HepG2 (cell line): ENCODE measurements at places on chromosomes 2 and 18. TPM values are rescaled to one million over a fixed set of nuclear protein-coding genes. Genes with fewer than 3 reads are reported as not detected.

SERPINB2 gene
- 0.10 and 0.11 TPM in 2 replicates for total RNA-seq

RAB12 gene
- 21.4 and 25.3 TPM in 2 replicates for total RNA-seq

ZNF519 gene
- total RNA-seq = 5.7 and 11.1 TPM in 2 replicates

HES6 gene
- total RNA-seq = 59.0 and 82.8 TPM in 2 replicates

STPG4 gene
- total RNA-seq = 0.15 TPM in 2 replicates

- DNase-seq = peak; percentile 95
- peaks cover 48% of the 10 kb centered on the region for H3K4me1 ChIP-seq
- no peaks in the 10 kb centered on the region for H3K27me3 ChIP-seq
Observed at GRCh38 chr2:172465417-172466334, 38.3 kb downstream of the ITGA6 start.

- no peak overlapping the region for H3K4me3 ChIP-seq
- DNase-seq = peak; percentile 57
- H3K27me3 ChIP-seq = no peaks in the 10 kb centered on the region
- no peaks in the 10 kb centered on the region for H3K36me3 ChIP-seq
Observed at GRCh38 chr18:12417687-12418086, 10.0 kb downstream of the PRELID3A start.

DNA sequence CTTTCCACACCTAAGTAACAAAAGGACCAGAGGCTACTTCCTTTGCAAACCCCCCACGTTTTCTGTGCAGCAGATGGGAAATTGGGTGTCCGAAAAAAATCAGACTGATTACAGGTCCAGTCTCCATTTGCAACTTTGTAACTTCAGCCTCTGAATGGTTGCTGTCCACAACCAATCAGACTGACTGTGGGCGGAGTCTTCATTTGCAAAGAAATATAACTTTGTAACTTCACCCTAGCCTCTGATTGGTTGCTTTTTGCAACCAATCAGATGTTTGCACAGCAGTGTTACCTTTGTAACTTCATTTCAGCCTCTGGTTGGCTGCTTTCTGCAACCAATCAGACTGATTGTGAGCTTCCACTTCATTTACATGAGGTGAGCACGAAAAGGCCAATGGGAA is 27.8 kb upstream of the CACNB4 start:
- no peak for DNase-seq
- H3K36me3 ChIP-seq = no peaks in the 10 kb centered on the region; the same call in 1 of the 2 replicates
- no peak overlapping the region for H3K4me3 ChIP-seq
- no peaks in the 10 kb centered on the region for H3K4me1 ChIP-seq
- no peak overlapping the region for H3K27ac ChIP-seq
- H3K27me3 ChIP-seq = no peaks in the 10 kb centered on the region

GRCh38 chr2:2809771-2810170 is 478.7 kb upstream of the MYT1L start:
- peaks cover 3% of the 10 kb centered on the region; the same call in 1 of the 2 replicates for H3K27me3 ChIP-seq
- H3K27ac ChIP-seq = no peak overlapping the region
- H3K4me1 ChIP-seq = no peaks in the 10 kb centered on the region
- H3K4me3 ChIP-seq = no peak overlapping the region
- no peaks in the 10 kb centered on the region; the same call in 1 of the 2 replicates for H3K36me3 ChIP-seq

DNA sequence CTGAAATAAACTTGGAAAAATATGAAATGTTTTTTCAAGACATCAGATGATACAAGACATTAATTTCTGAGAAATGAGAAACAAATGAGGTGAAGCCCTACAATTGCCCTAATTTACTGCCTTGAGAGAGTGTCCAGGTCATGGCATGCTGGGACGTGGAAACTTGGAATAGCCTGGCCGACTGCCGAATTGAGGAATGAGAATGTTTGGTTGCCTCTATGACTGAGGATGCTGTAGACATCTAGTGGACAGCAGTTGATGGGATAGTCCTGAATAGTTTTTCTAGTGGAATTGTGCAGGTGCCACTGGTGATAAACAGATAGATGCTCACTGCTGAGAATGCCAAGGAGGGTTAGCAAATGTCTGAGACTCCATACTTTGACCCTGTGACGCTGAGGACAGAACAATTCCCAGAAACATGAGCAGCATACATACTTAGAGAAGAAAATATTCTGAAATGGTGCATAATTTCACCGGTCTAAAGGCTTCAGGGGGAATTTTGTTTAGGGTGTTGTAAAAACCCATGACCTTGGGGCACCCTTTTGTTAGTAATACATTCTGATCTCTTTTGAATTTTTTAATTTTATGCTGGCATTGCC is 56.5 kb upstream of the CWC22 start:
- H3K36me3 ChIP-seq = no peaks in the 10 kb centered on the region
- no peaks in the 10 kb centered on the region for H3K4me1 ChIP-seq
- no peak overlapping the region for H3K4me3 ChIP-seq
- H3K27ac ChIP-seq = no peak overlapping the region
- no peak for DNase-seq

- DNase-seq = no peak
- H3K36me3 ChIP-seq = no peaks in the 10 kb centered on the region
- no peak overlapping the region for H3K4me3 ChIP-seq
- H3K4me1 ChIP-seq = no peaks in the 10 kb centered on the region
Observed at GRCh38 chr18:44849361-44849760, 168.7 kb downstream of the SETBP1 start.
